ENCODE measurements at places on chromosomes 6 and 20.

DNA sequence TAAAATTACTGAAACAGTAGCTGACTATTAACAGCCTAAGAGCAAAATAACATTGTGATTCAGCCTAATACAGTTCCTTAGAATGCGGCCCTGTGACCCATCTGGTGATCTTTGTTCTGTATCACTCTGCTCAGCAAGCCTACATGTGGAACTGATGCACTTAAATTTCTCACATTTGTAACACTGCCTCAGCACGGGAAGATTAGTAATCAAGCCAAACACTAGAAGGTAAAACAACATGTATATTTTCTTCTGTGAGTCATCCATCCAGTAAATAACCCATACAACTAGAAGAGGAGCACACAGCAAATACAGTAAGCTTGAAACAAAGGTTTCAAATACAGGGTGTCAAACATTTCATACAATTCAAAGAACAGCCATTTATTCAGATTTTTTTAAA lies 189.7 kb upstream of the NOX3 start:
- no peak for DNase-seq

DNA sequence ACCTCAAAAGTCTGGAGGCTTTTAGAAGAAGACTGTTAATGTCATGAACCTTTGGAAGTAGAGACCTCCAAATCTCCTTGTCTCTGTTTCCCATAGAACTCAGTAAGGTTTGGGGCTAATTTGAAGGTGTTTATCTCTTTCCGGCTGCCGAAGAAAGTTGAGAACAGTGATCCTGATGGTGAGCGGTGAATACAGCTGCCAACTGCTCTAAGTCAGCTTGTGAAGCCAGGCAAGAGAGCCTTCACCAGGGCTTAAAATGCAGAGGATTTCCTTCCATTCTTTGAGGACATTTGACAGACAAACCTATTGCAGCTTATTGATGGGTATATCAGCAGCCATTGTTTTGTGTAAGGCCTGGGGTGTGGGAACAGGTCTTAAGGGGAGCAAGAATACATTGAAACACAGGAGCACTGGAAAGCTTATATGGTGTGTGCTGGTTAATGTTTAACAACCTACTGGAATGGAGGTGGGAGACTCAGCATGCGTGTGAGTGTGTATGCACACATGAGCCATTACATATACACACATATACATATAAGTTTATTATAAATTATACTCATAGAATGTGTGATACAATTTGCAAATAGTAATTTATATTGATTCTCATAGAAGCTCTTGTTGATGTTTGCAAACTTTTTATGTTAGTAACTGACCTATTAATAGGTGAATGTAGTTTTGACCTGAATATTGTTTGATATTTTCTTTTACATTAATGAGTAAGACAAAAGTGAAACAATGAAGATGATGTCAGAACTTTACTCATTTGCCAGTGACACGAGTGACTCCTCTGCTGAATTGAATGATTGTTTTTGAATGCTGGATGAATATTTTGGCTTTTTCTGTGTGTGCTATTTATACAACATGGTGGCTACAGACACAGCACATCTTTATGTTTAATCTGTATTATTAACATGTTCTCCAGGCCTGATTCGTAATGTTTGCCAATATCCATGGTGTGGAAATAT lies 18.1 kb downstream of the PLEKHG1 start:
- DNase-seq, result no peak

DNA sequence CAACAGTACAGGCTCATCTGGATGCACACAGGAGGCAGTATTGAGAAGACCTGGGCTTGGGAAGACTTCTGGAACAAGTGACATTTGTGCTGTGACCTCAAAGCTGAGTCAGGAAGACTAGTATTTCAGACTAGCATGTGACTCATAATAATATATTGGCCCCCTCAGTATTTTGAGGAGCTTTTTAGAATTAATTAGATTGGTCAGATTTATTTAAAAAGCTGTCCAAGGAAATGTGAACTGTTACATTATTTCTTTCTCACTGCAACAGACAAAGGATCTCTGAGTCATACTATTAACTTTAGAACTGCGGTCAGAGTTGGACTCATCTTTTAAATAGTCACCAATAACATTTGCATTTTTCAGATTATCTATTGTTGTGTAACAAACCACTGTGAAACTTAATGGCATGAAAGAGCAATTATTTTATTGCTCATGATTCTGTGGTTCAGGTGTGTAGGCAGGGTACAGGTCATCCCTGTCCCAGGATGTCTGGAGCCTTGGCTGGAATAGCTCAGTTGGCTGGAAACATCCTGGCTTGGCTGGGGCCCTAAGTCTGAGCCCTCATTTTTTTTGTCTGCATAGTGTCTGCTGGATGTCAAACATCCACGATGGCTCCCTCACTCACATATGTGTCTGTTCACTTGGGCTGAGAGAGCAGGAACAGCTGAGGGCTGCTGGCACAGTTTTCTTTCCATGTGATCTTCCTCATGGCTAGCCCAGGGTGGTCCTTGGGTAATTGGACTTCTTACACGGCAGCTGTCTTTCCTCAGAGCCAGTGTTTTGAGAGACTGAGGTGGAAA lies 46.9 kb downstream of the MAP3K4 start:
- no peak for DNase-seq

DNA sequence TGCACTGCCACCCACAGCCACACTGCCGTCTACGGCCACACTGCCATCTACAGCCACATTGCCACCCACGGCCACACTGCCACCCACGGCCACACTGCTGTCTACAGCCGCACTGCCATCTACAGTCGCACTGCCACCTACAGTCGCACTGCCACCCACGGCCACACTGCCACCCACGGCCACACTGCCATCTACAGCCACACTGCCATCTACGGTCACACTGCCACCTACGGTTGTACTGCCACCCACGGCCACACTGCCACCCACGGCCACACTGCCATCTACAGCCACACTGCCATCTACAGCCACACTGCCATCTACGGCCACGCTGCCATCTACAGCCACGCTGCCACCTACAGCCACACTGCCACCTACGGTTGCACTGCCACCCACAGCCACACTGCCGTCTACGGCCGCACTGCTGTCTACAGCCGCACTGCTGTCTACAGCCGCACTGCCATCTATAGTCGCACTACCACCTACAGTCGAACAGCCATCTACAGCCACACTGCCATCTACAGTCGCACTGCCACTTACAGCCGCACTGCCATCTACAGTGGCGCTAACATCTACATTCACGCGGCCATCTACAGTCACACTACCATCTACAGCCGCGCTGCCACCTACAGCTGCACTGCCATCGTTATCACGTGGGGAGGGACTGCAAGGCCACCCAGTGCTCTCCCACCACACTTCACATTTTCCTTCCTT lies 154.6 kb upstream of the AFDN start:
- no peak for DNase-seq

- no peak for DNase-seq
These were observed 19.5 kb upstream of the ASXL1 start for GRCh38 chr20:32338665-32339064.

- no peak for DNase-seq
These were observed 104.4 kb upstream of the LAMP5 start for GRCh38 chr20:9409981-9410380.

DNA sequence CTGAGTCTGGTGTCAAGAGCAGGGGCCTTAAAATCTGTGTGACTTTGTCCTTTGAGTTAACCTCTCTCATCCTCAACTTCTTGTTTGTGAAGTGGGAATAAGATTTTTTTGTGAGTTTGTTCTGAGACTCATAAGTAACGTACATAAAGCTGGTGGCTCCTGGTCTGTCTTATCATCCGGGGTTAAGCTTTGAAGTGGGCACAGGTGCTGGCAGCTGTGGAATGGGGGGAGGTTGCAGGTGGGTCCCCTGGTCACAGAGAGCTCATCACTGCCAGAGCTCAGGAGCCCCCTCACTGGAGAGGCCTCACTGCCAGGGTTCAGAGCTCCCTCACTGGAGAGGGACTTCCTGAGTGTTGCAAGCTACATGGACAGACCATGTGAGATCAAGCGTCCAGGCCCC lies 174.1 kb downstream of the NRN1 start:
- no peak for DNase-seq

- no peak for DNase-seq
These were observed 572 bp downstream of the SLC2A4RG start for GRCh38 chr20:63740070-63740626.

GRCh38 chr20:5357946-5358345 lies 41.2 kb upstream of the PROKR2 start:
- no peak for DNase-seq

GRCh38 chr6:151784441-151785214 lies 22.9 kb upstream of the ESR1 start:
- DNase-seq, result no peak

- no peak for DNase-seq
These were observed 36.4 kb downstream of the HDGFL1 start for GRCh38 chr6:22605736-22606135.

- DNase-seq, result no peak
These were observed 8.7 kb downstream of the CDS2 start for GRCh38 chr20:5135363-5136012.

DNA sequence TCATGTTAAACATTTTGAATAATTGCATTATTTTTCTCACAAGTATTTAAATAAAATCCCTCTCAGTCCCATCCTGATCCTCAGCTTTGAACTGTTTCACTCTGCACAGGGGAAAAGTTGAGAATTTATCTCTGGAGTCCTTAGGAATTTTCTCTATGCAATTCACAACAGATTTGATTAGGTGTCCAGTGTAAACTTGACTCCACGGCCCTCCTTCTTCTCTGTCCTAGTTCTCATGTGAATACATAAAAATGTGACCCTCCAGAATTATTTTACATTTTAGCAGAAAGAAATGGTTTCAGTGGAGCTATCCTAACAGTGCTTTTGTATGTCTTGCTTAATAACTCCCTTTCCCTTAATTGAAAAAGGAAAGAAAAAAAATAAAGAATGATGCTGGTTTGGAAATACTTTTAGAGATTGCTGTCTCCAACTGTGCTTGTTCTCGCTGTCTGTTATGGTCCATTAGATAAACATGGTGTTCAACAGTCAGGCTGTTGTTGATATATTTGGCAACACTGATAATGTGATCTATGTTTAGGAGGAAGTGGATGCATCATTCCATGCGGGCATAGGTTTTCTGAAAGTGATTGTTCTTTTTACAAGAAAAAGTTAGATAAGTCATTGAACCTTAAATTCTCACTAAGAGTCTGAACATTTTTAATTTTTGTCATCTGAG lies 599.4 kb upstream of the CITED2 start:
- no peak for DNase-seq

GRCh38 chr6:136950436-136951126 lies 28.5 kb downstream of the SLC35D3 start:
- DNase-seq, result no peak

DNA sequence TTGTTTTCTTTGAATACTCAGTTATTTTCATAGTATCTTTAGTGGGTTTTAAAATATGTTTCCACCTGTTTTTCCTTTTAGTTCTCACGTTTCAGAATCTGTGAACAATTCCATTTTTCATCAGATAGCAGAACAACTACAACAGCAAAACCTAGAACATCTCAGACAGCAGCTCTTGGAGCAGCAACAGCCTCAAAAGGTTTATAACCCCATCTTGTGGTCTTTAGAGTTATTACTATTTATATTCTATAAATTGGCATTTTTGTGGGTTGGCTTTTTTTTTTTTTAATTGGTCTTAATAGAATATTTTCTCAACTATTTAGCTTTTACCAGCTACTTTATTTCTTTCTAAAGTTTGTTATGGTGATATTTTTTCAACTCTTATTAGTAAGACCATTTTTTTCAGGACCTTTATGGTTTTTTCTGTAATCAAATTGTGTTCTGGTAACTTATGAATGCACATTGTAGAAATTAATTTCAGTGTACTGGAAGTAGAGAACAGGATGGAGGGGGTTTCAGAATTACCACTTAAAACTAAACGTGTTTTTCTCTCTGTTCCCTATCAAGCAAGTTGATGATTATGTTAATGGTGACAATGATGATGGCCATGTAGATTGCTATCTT lies 72.2 kb downstream of the SCAF8 start:
- DNase-seq, result peak; percentile 3

GRCh38 chr6:101391772-101392585 lies 1.5 kb upstream of the GRIK2 start:
- no peak for DNase-seq

- no peak for DNase-seq
These were observed 136.4 kb downstream of the OR2B2 start for GRCh38 chr6:27775796-27776184.

DNA sequence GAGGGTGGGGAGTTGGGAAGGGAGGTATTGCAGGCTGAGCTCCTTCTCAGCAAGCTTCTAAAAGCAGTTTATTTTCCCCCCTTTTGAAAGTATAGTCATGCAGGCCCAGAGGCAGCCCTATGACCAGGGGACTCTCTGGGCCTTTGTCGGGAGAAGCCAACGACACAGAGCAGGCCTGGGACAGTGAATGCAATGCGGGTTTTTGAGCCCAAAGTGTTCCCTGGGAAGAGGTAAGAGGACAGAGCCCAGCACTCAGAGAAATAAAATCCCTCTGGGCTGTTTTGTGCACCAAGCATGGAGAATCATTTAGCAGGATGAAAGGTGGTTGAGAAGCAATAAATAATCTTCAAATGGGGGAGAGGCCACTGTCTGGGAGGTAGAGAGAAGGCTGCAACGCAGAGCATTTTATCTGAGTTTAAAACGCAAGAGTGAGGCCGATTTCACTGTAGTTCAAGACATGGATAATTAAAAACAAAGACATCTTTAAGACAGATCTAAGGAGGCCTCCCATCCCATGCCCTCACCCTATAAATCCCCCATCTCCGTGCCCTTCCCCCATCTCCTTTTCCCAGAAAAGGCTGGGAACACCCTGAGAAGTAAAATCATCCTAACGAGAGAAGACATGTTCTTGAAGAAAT lies 237.5 kb downstream of the CDC5L start:
- no peak for DNase-seq

GRCh38 chr20:47770935-47771334 lies 14.3 kb downstream of the SULF2 start:
- DNase-seq, result no peak

- peak; percentile 68 for DNase-seq
These were observed 286.9 kb downstream of the PTPRK start for GRCh38 chr6:128233531-128233930.

GRCh38 chr6:142374965-142375733 lies 73.3 kb downstream of the ADGRG6 start:
- DNase-seq, result no peak

- peak; percentile 18 for DNase-seq
These were observed 79.8 kb upstream of the CHD6 start for GRCh38 chr20:41697861-41698559.

- DNase-seq, result no peak
These were observed 93.6 kb downstream of the CDH4 start for GRCh38 chr20:61345656-61346055.

GRCh38 chr6:108661430-108661829 lies 100.7 kb downstream of the FOXO3 start:
- no peak for DNase-seq

DNA sequence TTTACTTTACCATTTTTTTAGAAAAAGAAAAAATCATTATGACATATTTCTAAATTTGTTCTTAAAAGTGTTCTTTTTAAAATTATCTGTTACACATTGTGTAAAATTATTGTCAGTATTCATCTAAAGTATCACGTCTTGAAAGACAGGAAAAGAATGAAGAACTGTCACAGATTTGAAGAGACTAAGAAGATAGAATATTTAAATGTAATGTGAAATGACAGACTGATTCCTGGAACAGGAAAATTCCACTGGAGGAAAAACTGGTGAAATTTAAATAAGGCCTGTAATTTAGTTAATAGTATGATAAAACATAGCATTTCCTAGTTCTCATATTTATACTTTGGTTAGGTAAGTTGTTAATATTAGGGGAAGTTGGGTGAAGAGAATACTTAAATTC lies 52.8 kb upstream of the RUNX2 start:
- DNase-seq, result no peak

- DNase-seq, result no peak
These were observed 76.4 kb upstream of the ADGRF4 start for GRCh38 chr6:47621838-47622449.
